Activated CD4-positive, CD25-positive, alpha-beta regulatory T cell treated with anti-CD3 and anti-CD28 coated beads, Interleukin-2, amount 50 U/mL, for 16 hours (primary cell): ENCODE measurements at places on chromosomes 1 and 21.

DNA sequence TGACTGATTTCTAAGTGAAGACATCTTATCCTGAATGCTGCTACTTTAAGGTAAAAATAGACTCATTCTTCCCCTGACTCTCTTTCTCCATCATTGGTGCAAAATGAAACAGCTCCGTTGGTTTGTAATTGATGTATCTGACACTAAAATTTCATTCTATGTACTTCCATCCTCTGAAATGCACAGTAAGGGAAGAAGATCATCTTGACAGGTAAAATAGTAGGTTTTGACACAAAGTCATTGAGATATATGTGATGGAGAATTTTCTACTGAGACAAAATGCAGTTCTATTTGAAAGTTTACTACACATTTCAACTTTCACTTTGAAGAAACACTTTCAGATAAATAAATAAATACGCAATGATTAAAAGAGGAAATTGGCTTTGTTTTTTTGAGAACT lies 348.9 kb downstream of the SMYD3 start:
- no peak for DNase-seq

DNA sequence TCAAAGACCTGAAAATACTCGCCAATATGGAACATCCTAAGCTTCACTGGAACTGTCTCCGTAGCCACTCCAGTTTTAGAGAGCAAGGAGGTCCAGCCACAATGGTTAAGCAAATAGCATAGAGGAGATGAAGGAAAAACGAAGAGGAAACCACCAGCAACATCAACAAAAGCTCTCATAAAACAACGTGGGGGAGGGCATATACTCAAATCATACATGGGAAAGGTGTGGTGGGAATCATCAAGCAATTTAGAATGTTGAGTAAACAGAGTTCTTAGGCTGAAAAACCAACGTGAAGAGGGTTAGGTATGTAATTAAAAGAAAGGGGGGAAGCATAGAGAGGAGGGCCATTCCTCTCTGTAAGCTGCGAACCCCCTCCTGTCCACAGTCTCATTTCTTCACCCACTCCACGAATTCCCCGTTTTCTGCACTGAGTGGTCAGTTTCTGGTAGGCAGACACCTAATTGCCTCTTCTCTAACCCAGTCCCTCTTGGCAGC lies 1.0 kb downstream of the TMEM59 start:
- DNase-seq, result no peak

DNA sequence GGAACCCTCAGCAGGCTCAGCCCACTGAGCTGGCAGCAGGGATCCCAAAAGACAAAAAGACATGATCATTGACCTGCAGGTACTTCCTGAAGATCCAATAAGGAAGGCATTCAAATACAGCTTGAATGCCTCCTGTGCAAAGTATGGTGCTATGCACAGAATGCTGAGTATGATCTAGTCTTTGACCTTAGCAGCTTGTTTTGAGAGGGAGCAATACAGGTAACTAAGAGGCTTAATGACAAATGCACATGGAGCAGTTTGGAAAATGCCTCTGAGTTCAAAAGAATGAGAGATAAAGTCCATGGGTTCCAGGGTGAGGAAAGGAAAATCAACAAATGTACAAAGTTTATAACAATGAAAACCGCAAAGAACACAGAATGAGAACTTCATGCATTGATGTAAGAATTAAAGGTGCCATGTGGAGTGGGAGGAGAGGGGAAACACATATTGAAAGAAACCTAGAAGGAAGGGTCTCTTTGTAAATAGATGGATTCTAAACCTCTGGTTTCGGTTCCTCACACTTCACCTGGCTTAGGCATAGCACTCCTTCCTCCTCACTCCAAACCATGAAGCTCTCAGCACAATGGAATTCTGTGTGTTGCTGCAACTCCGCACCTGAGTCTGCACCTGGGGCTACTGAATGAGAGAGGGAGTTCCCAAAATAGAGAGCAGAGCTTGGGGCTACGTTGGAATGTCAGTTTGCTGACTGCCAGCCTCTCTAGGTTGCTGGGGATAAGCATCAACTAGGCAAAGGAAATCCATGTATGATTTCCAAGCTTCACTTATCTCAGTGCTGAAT lies 77.6 kb downstream of the PLXNA2 start:
- no peak for DNase-seq

DNA sequence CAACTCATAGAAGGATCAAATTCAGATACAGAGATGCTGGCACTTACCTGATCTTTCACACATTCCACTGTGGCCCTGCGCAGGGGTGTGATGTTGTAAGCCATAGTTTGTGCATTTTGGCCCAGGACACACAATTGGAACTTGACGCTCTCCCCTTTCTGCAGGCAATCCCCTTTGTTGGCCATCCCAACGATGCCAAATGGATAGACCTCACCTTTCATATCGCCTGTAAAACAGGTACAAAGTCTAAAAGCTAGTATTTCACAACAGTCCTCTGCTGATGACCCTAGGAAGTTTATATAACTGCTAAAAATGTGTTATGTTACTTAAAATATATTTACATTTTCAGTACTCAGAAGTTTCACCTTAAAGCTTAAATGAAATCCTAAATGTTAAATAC lies 3.9 kb upstream of the NRAS start:
- DNase-seq, result no peak

DNA sequence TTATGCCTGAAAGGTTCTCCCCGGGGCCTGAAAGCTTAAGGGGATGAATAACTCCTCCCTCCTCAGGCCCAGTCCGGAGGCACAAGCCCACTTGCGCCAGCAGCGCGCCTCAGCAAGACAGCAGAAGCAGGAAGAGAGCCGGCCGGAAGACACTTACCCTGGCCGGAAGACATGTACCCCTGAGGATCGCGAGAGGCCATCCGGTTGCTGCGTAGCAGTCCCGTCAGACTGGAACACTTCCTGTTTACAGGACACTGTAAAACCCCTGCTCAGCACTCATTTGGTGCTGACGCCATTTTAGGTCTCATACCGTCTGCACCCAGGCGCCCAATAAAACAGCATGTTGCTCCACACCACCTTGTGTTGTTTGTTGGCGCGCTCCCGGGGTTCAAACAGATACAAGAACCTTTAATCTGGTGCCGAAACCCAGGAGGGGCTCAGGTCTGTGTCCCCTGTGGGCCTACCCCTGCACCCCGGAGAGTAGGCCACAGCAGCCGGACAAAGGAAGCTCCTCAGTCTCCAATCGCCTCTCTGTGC lies 30.3 kb downstream of the VN1R5 start:
- DNase-seq, result no peak

DNA sequence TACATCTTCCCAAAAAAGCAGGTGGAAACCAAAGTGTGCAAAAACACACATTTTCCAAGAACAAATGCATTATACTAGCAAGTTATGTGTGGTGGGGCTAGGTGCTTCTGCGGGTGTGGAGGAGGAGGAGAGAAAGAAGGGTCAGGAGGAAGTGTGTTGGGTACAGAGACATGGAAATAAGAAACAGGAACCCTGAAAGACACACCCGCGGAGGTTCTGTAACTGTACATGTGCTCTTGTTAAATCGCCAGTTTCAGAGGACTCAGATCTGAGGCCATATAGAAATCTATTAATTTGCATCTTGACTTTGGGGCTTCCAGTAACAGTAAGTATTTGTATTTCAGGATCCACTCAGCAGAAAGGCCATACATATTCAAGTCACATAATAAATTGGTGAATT lies 30.9 kb downstream of the ERG start:
- DNase-seq, result no peak

DNA sequence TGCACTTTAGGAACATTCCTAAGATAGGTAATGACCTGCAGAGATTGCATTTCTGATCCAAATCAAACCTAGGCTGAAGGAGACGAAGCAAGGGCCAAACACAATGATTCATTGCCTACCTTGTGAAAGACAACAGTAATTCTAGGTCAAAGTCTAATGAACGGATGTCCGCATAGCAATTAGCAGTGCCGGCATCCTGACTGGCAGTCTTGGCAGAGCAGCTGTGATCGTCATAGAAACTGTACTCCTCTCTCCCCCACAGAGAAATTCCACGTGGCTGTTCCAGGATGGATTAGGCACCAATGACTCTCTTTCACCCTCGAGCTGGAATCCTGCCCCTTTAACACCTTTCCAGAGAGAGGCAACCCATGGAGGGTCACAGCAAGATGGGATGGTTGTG lies 28.9 kb upstream of the VAV3 start:
- no peak for DNase-seq

GRCh38 chr1:61807606-61808140 lies 65.4 kb downstream of the PATJ start:
- no peak for DNase-seq

DNA sequence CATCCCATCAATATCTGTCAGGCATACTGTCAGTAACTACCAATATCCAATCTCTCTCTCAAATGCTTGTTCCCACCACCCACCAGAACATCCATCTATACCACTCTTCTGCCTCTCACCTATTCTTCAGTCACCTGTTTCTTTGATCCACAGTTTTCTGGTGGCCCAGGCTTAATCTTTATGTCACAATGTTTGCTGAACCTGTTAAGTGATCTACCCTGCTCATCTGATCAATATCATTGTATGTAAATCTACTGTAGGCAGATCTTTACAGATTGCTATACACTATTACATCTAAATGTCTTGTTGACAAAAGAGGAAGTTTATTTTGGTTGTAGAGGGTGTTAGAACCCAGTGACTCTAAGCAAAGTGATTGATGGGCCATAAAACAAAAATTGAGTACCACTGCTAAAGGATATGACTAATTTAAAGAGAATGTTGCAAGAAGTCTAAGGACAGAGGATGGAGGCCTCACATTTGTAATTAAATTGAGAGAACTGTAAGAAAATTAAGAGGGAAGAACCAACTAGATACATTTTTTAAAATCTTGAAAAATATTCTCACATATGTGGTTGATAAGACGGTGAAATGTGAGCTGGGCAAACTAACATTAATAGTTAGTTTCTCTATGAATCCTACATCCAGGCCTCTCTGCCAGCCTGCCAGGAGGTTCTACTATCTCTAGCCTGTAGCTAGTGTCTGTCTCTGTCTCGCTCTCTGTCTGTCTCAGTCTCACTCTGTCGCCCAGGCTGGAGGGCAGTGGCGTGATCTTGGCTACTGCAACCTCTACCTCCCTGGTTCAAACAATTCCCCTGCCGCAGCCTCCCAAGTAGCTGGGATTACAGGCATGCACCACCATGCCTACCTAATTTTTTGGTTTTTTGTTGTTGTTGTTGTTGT lies 34.1 kb downstream of the EGLN1 start:
- no peak for DNase-seq

DNA sequence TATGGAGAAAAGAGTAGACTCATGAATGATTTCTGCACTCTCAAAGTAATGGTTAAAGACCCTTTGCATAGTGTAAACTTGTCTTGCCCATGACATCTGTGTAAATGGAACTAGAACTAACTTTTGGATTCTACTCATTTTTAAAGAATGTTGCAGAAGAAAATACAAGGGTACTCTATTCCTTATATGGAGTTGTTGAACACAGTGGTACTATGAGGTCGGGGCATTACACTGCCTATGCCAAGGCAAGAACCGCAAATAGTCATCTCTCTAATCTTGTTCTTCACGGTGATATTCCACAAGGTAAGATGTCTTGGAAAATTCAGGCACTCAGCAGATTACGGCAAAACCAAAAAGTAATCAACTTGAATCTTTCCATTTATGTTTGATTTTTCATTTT lies 19.8 kb downstream of the CCT8 start:
- DNase-seq, result no peak

- no peak for DNase-seq
Observed at GRCh38 chr1:110112656-110113055, 413 bp downstream of the UBL4B start.

GRCh38 chr1:61080413-61081143 lies 1.8 kb upstream of the NFIA start:
- DNase-seq, result no peak

DNA sequence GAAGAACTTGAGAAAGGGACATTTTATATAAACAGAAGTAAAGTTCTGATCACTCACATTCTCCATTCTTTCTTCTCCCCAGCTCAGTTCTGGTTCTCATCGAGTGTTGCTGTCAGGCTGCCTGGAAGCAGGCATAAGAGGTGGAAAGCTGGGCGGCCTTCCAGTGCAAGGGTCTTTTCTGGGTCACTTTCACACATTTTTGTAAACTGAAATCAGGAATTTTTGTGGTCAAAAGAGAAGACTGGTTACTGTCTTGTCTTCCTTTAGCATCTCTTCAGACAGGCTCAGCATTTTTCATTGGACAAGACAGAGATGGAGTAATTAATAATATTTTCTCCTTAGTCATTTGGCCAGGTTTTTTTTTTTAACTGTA lies 93.7 kb downstream of the CTH start:
- no peak for DNase-seq

DNA sequence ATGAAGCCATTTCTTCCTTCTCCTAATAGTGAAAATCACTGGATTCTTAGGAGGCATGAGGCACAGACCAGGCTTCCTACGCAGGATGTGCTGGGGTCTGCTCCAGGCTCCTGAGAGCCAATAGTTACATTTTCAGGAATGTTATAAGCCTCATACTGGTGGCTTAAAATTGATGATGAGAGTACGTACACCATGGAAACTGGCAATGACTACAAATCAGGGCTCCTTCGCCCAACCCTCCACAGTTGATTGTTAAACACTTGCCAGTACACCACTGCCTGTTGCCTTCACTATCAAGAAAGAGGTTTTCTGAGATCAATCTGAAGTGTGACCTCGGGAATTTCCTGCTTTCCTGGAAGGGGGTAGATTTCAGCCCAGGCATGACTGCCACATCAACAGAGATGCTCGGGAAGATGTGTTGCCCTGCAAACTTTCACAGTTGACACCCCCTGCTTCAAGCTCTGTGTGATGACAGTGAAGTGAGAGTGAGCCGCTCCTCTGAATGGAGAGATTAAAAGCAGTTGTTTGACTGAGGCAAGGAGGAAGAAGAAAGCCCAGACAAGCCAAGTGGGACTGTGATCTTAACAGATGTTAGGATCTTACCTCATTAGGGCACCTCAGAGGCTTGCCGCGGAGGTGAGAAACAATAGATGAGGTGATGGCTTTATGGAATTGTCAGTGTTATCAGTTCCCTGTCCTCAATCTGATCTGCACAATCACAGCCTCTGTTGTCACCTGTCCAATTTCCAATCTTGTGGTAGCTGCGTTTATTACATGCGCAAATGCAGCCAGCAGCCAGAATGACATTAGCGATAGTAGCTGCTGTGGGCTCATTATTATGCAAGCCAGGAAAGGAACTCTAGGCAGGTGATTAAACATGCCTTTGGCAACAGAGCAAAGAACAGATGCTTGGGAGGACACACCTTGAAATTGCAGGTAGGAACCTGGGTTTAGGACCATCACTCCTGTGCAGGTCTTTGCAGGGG lies 277.3 kb downstream of the KAZN start:
- DNase-seq, result no peak

DNA sequence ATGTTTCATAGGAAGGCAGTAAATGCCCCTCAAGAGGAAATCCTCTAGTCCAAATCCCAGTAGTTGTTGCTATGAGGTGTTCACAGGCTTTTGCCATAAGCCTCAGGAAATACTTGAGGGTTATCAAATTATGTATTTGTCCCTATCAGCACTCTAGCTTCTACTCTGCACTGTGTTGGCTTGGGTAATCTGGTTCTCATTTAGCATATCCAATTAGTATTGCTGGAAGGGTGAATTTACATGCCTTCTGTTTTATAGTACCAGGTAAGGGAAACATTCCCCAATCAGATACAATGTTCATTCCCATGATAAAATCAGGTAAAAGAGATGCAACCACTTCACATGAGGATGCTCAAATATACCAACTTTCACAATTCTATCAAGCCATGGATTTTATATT lies 211.2 kb downstream of the S1PR1 start:
- DNase-seq, result no peak
